Endothelial cell (in vitro differentiated cells): ENCODE measurements at places on chromosomes 6 and 20. TPM values are rescaled to one million over a fixed set of nuclear protein-coding genes. Genes with fewer than 3 reads are reported as not detected.

DNA sequence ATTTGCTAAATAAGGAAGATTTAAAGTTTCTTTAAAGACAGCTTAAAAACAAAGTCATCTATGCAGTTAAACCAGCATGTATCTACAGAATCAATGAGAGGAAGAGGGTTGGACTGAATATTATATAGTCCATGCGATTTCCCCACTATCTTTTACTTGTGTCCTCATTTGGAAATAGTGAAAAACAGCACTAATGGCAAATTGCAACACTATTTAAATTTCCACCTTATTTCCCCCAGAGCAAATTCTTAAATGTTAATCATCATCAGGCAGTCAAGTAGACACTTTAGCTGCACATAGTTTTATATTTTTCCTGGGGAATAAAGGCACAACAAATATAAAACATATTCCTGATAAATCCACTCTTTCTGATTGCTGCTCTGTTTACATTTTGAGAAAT lies 114.6 kb downstream of the LCA5 start:
- DNase-seq = no peak

- peak; percentile 49 for DNase-seq
These were observed 51.4 kb downstream of the TGM2 start for GRCh38 chr20:38113401-38114325.

GRCh38 chr20:54133434-54134427 lies 40.1 kb downstream of the CYP24A1 start:
- DNase-seq = no peak

DNA sequence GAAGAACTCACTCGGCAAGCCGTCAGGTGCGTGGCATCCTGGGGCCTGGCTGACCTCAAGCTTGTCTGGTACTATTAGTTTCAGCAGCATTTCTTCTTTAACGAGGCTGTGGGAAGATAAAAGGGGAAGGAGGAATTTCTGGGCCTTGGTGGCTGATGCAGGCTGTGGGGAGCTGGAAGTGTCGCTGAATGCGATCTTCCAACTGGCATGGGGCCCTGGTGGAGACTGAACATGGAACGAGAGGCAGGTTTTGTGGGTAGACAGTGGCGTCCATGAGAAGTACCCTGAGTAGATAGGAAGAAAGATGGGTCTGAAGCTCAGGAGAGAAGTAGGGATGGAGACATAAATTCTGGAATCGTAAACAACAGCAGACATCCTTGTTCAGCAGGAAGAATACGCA lies 23.9 kb downstream of the ERMARD start:
- DNase-seq = no peak

The WFDC10B gene
- not detected for total RNA-seq

GRCh38 chr20:64103871-64104666 lies 3.3 kb downstream of the NPBWR2 start:
- DNase-seq = peak; percentile 2

The TPX2 gene
- total RNA-seq = 27.2 TPM

- no peak for DNase-seq
These were observed 76.8 kb downstream of the NCOA7 start for GRCh38 chr6:125867483-125867942.

DNA sequence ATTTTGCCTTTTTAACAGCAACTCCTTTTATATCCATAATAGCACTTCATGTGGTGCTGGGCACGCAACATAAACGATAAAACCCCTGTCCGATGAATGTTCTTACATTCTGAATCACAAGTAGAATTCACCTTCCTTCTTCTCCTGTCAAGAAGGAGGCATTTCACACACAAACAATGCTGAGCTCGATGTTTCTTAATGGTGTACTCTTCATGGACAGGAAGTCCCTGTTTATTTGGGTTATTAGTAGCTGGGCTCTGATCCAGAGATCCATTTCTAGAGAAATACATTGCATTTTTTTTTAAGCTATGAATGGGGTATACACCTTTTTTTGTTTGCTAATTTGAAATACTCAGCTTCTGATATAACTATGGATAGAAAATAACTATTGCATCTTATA lies 82.4 kb downstream of the PPP1R3G start:
- DNase-seq = no peak

- DNase-seq = no peak
These were observed 4.8 kb upstream of the SMIM28 start for GRCh38 chr6:138372711-138373463.

The LTB gene
- not detected for total RNA-seq

- no peak for DNase-seq
These were observed 8.9 kb upstream of the RFPL4B start for GRCh38 chr6:112338166-112338709.

- DNase-seq = peak; percentile 44
These were observed 16.1 kb upstream of the ZNF217 start for GRCh38 chr20:53609491-53610445.

The ENPP4 gene
- total RNA-seq = 6.1 TPM

The ADTRP gene
- total RNA-seq = not detected

DNA sequence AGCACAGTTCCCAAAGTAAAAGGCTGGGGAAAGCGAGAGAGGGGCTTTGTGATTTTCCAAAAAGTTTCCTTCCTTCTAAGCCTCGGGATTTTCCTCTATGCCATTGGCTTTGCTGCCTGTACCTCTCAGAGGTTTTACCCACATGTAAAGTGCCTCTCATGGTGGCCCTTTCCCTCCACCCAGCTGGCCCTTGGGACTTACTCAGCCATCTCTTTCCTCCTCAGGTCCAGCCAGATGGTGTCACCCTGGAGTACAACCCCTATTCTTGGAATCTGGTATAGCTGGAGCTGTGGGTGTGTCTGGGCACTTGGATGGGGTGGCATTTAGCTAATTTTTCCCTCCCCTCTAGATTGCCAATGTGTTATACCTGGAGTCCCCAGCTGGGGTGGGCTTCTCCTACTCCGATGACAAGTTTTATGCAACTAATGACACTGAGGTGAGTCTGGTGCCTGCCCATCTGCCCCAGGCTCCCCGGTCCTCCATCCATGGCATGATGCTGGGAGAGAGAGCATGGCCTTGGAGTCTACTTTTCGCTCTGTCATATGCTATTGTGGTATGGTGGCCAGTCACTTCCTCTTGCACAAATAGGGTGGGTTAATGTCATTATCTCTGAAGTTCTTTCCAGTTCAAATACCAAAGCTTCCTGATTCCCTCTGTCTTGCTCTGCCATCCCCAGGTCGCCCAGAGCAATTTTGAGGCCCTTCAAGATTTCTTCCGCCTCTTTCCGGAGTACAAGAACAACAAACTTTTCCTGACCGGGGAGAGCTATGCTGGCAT lies 1.1 kb downstream of the CTSA start:
- DNase-seq = no peak

DNA sequence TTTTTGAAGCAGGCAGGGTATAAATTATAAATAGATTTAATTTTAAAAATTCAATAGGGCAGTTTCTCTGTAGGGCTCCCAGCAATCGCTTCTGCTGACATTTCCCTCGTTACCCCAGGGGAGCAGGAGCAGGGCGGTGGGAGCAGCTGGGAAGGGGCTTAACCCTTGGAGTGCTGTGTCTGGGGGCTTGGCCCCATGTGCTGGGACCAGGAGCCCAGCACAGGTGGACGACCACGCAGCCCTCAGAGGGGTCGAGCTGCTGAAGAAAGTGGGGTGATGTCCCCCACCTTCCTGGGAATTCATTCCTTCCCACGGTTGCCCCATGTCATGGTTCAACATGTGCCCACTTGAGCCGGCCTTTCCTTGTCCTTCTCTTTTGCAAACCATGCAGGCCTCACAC lies 67.5 kb upstream of the STX16 start:
- DNase-seq = no peak

- DNase-seq = no peak
These were observed 2.0 kb downstream of the MAN1A1 start for GRCh38 chr6:119347466-119348095.

DNA sequence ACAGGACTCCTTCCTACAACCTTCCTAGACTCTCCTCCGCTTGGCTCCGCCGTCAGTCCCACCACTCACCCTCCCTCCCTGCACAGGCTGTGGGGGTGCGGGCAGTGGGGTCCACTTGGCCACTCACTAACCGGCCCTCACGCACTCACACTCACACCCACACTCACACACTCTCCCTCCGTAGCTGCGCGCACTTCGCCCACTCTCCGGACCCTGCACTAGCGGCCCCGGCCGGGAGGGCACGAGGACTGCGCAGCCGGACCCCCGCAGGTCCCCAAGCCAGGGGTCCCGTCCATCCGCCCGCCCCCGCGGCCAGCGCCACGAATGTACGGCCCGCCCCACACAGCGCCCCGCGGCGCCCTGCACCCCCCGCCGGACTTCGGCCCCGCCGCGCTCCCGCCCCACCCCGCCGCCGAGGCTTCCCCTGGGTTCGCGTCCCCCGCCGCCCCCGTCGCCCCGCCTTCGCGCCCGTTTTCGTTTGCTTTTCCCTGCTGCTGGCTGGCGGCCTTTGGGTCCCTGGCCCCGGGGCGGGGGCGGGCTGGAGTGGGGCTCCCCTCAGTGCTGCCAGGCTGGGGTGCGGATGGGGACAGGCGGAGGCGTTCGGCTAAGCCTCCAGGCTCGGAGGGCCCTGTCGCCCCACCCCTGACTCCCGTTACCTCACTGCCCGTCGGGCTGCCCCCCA lies 23.0 kb upstream of the SLC22A7 start:
- no peak for DNase-seq

The SLC22A16 gene
- 0.54 TPM for total RNA-seq

The BPIFB4 gene
- total RNA-seq = 2.1 TPM

DNA sequence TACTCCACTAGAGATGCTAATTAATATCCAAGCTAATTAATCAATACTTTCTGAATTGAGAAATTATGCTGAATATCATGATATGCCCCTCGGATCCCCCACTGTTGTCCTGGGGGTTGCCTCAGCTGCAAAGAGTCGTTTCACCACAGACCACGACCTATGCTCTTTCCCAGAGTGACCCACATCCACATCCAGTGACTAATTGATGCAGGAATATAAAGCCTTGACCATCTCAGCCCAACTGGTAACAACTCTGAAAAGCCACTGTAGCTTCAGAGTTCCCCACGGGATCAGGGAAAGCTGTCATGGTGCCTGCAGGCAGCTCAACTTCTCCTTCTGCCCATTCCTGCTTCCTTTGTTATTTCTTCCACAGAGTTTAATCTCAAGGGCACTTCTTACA lies 116.9 kb downstream of the RWDD2A start:
- no peak for DNase-seq

DNA sequence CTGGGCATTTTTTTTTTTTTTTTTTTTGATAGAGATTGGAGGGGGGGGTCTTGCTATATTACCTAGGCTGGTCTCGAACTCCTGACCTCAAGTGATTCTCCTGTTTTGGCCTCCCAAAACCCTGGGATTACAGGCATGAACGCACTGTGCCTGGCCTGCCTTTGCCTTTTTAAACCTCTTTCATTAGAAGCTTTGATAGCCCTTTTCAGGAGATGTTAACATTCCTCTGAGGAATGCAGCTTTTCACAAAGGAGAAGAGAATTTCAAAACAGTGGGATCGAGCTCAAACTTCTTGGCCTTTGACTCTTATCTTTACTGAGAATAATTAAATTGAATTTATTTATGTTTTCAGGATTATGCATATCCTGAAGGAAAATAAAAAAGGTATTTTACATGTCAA lies 31.3 kb downstream of the SLC26A8 start:
- DNase-seq = no peak

- no peak for DNase-seq
These were observed 284.2 kb upstream of the SGK1 start for GRCh38 chr6:134602123-134602522.

GRCh38 chr20:16930656-16931055 lies 182.5 kb downstream of the OTOR start:
- no peak for DNase-seq

The BMP2 gene
- total RNA-seq = 1.1 TPM
